ENCODE measurements at places on chromosomes 3 and 15.
A peak's percentile ranks its signal among the peaks of the same experiment; 100 is the strongest.

DNA sequence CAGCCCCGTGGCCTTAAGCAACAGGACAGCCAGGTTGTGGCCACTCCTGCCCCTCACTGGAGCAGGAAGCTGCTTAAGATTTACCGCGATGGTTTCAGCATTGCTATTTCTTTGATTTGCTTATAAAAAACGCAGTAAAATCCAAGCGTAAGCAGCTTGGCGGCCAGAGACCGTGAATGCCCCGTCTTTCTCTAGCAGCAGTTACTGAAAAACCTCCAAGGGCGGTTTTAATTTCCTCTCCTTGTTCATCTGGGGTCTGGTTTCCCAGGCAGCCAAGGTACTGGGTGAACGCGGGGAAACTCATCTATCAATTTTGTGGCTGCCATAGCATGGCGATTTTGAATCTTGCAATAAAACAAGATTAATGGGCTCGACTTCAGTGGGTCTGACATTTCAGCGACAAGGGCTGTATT lies 130.3 kb downstream of the MINAR1 start:
- no peak for DNase-seq

DNA sequence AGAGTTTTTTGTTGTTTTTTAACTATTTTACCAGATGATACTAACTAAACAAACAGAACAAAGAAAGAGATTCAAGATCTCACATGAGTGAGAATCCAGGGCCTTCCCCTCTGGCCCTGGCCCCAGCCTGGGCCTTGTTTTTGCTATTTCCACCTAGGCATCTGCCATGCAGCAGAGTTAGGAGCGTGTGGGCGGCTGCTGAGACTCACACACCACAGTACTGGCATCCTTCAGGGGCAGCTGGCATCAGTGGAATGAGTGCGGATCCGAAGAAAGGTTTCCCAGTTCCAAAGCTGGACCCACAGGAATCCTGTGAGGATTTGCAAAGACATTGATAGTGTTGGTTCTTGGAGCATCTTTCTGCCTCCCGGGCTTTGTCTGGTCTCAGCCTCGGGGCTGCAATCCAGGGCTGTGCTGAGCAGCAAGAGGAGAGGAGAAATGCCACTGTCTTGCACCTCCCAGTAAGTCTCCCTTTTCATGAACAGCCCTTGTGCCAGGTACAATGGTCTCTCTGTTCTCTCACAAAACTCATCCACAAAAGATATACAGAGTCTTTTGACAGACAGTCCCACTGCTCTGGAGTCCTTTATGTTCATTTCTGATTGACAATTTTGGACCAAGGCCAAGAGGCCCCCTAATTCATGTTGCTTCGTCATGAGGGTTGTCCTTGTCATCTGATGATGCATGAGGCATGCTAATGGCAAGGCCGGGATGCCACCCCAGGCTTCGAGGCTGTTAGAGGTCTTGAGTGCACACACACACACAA lies 46.6 kb downstream of the APH1B start:
- DNase-seq, result no peak

DNA sequence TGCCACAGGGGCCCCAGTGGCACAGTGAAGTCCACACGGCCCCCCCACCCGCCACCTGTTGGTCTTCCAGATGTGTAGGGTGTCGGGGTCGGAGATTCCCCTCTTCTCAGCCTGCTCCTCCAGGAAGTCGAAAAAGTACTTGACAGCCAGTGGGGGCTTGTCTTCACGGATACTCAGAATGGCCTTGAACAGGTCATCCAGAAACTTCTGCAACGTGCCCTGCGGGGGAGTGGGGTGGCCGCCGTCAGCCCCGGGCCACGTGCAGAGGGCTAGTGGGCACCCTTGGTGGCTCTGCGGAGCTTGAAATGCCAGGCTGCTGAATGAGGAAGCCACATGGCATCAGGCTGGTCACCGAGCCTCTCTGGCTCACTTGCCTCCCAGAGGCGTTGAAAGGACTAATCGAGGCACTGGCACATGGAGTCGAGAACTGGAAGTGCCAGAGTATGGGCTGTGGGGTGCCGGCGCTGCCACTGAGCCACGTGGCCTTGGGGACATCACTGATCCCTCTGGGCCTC lies 16.6 kb downstream of the H1-8 start:
- no peak for DNase-seq

GRCh38 chr15:59281699-59282098 lies 75.1 kb downstream of the LDHAL6B start:
- DNase-seq, result no peak

- DNase-seq, result no peak
Observed at GRCh38 chr3:19994796-19995195, 17.3 kb downstream of the PP2D1 start.

- DNase-seq, result no peak
Observed at GRCh38 chr3:159877924-159878323, 110.7 kb upstream of the IL12A start.

DNA sequence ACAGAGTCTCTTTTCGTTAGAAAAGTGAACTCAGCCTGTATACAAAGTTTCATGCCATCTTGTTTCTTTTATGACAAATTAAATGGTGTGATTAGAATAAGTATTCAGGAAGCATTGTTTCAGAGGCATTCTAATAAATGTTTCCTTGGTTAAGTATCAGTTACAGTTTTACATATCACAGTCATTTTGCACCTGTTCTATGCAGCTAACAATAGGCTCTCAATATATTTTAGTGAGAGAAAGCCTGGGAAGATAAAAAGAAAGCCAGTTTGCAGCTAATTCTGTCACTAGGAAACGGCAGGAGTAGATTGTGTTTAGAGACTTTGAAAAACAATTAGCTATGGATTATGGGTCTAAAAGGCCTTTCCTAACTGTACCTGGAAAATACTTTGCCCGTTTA lies 252.8 kb downstream of the ZIC1 start:
- DNase-seq, result no peak

DNA sequence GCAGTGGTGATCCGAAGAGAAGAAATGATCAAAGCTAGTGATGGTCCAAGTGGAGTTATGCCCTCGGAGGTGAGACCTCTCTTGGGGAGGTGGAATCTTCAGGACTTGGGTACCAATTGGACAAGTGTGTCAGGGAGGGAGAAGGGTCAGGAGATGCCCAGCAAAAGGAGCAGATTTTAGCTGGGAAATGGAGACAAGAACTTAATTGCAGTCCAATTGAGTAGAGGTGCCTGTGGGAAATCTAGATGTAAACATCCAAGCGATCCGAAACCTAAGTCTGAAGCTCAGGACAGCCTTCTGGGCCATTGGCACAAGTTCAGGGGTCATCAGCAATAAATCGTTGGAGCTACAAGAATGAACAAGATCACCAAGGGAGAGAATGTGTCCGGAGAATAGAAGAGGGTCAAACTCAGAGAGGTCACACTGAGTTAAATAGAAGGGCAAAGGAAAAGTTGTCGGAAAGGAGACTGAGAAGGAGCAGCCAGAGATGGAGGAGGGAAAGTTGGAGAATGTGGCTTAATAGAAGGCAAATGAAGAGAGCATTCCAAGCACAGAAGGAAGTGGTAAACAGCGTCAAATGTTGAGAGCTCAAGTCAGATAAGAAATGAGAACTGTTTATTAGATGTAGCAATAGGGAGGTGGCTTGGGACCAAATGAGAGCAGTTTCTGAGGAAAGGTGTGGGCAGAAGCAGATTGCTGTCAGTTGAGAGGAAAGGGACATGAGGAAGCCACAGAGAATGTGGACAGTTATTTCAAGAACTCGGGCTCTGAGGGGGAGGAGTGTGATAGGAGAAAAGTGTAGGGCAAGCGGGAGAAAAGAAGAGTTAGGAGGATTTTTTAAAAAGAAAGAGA lies 64.2 kb upstream of the FNDC3B start:
- no peak for DNase-seq

- DNase-seq, result peak; percentile 68
Observed at GRCh38 chr3:52216585-52217408, 8.6 kb downstream of the TLR9 start.

- DNase-seq, result no peak
Observed at GRCh38 chr3:31732548-31732947, 199.8 kb downstream of the STT3B start.

- no peak for DNase-seq
Observed at GRCh38 chr3:155963570-155963969, 93.1 kb downstream of the GMPS start.

- DNase-seq, result peak; percentile 48
Observed at GRCh38 chr15:52794665-52795463, 4.7 kb upstream of the ONECUT1 start.

DNA sequence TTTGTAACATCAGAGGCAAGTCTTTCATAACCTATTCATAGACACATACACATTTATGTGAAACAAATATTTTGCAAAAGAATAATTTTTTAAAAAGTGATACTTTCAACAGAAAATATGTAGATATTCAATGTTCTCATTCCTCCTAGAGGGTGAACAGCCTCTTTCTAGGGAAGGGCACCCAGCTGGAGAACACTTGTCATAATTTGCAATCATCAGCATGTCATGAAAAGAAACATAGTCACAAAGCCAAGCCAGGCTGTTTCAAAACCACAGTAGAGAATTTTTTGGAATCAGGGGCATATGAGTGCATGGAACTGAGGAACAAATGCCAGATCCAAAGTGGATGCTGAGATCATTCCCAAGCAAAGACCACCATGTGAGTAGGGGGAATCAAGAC lies 406.9 kb upstream of the ADAMTS9 start:
- no peak for DNase-seq
